AML-193 (cell line): ENCODE measurements at places on chromosomes 6 and 20.

DNA sequence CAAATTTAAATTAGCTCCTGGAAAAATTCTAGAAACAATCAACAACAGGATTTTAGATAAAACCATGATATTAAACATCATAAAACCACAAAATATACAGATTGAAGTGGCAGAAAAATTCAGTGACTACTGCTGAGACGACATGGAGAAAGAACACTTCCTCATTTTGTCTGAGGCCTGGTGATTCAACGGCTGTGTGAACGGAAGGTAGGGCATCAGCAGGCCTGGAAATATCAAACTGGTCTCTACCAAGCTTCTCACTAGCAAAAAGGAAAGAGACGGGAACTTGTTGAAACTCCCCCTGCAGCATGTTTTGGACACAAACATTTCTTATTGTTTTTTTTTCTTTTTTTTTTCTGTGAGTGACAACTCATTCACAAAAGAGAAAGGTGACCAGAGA lies 58.0 kb upstream of the AHI1 start:
- DNase-seq: peak; percentile 93

GRCh38 chr6:32436995-32437836 lies 2.5 kb upstream of the HLA-DRA start:
- DNase-seq: peak; percentile 89

DNA sequence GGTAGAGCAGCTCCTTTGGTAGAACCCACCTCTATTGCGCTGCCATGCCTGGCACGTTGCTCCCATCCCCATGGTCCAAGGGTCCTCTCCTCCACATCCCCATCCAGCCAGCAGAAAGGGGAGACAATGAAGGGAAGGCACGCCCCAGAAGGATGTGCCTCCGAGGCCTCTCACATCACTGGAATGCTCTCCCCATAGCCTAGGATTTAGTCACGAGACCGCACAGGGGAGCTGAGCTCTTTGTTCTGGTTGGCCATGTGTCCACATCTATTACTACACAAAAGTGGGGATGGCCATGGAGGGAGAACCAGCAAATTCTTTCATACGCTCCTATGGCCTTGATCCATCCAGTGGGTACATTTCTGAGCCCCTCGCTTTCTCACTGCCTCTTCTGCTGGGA lies 60.5 kb upstream of the SALL4 start:
- DNase-seq: no peak

DNA sequence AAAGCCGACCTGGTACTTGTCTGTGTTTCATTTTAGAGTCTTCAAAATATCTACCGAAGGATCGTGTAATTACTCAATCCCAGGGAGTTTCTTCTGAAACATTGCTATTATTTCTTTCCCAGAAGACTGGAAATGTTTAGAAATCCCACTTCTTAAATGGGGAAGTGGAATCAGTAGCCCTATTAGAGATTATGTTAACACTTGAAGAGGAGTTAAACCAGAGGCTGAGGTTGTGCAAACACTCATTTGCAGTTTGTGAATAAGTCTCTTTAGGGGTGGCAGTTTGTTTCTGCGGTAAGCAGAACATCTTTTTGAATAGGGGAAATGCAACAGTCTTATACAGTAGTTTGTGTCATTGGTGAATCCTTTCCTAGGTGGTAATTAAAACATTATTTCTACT lies 21.3 kb downstream of the DSP start:
- DNase-seq: peak; percentile 97

GRCh38 chr6:90993770-90994169 lies 406.9 kb upstream of the MAP3K7 start:
- no peak for DNase-seq

DNA sequence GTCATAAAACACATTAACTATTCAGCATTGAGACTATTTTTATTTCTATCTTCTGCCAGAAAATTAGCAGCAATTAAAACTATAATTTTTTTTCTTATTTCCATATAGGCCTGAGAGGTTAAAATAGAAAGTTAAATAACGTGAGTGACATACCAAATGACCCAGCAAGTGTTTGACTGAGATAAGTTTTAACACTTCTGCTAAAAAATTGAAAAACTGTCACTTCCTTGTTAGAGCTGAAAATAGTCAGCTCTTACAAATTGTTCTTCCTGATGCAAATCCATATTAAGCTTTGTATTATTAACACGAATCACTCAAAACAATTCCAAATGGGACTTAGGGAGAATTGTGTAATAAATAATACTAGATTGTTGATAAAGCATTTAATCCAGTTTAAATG lies 26.5 kb upstream of the STX11 start:
- peak; percentile 59 for DNase-seq

DNA sequence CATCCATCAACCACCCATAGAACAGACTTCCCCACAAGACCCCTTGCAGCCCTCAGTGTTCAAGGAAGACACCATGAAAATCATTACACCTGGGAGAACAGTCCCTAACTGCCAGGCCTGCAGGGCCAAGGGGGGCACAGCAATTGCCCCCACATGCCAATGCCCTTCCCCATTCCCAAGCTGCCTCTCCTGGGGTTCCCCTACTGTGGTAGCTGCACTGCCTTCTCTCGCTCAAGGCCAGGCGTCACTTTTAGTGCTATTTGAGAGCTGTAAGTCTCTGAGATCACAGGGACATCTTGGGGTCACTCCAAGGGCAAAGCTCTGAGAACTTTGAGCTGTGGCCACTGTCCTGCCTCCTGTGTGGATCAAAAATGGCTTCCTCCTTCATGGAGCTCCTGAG lies 6.0 kb upstream of the ACSS1 start:
- no peak for DNase-seq

DNA sequence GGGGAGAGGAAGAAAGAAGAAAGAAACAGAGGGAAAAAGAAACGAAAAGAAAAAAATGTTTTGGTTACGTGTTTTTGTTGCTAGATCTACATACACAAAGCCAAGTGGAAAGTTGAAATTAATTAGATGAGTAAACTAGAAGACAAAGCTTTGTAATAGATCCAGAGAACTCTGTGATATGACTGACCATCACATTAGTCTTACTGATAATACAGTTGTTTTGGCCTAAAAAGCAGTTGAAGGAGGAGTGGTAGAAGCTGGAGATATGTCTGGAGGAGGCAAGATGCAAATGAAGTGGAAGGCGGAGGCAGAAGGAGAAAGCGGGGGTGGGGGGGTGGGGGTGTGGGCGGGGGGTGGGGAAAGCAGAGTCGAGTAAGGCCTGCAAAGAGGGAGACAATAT lies 500.1 kb upstream of the ID4 start:
- DNase-seq: no peak

DNA sequence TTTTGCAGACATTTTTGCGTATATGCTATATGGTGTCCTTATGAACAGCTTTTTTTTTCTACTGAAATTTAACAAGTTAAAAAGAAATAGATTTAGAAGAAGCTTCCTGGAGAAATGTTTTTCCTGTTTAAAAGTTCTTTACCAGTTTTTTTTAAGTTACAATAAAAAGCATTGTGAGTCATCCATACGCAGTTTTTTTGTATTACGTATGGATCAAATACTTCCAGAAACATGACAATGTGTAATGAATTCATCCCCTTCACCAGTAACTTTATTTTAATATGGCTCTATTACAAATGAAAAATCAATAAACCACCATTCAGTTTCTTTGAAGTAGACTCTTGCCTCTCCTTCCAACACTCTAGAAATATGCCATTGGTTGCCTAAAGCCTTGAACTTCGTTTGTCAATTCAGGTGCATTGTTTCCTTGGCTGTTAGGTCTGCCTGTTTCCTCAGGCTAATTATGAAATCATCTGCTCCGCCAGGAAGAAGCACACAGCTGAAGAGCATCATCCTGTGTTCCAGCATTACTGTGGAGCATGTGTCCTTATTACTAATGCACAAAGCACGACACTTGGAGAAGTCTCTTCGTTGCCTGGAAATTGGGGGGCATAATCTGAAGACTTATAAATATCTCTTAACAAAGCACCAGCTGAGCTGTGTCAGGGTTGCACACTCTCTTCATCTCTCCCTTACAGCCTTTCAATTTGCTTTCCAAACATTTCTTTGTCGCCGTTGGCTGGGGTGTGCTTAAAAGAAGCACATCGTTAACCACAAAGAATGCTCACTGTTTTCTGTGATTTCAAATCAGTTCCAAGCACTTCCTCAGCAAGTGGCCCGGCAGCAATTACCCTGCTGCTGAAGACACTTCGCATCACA lies 9.6 kb downstream of the MOXD1 start:
- DNase-seq: no peak

DNA sequence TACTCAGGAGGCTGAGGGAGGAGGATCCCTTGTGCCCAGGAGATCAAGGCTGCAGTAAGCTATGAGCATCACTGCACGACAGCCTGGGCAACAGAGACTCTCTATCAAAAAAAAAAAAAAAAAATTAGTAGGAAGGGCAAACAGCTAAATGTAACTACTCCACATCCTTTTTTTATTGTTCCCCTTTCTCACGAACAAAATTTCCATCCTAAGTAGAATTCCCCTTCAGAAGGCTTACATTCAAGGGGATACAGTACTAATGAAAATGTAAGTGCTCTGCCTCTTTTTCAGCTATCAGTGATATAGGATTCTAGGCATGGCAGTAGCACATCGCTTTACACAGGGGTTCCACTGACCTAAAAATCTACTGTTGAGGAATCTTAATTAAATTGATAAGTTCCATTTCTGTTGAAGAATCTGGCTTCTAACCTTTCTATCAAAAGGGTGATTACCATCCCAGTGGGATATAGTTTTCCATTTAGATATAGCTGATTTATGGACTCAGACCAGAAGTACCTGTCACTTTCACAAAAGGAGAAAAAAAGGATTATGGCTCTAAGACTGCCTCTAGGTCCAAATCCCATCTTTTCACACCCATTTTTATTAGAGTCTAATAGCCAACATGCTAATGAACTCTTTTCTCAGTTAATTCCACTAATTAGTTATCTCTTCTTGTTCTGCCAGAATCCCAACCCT lies 2.6 kb downstream of the B4GALT5 start:
- no peak for DNase-seq

DNA sequence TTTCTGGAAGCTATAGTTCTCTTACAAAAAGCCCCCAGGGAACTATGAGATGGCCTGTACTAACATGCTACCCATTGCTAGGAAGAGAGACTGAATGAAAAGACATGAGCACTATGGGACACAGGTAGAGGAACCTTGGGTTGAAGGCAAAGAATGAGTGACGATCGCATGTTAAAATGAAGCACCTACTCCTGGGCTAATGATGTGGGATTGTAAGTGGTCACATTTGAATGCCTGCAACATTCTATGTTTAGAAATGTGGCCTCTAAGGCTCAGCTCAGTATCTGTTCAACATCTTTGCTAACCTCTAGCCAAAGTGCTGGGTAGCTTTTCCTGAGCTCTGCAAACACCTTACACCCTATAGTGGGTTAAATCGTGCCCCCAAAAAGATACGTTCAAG lies 5.2 kb upstream of the ZC3H12D start:
- no peak for DNase-seq

- DNase-seq: no peak
Measured at GRCh38 chr6:5514353-5514752, 253.0 kb downstream of the FARS2 start.

DNA sequence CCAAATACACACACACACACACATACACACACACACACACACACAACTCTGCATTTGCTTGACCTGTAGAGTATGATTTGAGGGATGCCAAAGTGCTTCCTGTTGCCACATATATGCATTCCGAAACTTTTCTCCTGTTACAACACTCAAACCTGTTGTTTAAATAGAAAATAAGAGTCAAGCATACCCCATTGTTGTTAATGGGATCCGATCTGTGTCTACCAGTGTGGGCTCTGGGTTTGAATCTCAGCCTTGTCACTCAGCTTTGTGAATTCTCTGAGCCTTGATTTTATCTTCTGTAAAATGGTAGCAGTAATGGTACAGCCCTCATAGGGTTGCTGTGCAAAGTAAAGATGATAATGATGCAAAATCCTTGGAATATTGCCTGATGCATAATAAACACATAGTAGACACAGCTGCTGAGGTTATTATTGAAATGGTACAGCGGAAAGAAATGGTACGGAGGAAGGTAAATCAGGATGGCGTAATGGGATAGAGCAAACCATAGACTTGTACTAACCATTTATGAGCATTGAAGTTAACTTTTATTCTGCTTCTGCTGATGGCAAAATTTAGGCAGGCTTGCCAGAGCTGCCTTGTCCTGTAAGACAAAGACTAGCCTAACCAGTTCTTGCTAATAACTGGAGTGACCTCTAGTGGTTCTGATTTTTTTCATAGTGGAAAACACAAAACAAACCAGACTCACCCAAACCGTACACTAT lies 113.5 kb upstream of the PHACTR1 start:
- peak; percentile 50 for DNase-seq

DNA sequence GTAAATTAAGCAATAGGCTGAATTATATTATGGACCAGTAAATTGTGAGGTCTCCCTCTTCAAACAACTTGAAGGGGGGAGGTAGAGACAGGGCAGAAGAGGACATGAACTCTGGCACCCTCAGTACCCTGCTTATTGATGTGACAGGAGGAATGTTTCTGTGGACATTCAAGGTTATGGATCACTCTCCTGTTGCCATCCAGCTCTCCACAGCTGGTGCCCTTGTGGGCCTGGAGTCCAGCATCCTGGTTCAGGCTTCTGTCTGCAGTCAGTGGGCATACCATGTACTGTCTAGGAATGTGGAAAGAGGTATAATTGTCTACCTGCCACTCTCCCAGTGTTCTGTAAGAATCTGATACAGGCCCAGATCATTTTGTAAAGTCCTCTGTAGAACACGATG lies 55.6 kb downstream of the FAM120B start:
- DNase-seq: no peak

- no peak for DNase-seq
Measured at GRCh38 chr6:3882866-3883265, 33.7 kb downstream of the FAM50B start.

DNA sequence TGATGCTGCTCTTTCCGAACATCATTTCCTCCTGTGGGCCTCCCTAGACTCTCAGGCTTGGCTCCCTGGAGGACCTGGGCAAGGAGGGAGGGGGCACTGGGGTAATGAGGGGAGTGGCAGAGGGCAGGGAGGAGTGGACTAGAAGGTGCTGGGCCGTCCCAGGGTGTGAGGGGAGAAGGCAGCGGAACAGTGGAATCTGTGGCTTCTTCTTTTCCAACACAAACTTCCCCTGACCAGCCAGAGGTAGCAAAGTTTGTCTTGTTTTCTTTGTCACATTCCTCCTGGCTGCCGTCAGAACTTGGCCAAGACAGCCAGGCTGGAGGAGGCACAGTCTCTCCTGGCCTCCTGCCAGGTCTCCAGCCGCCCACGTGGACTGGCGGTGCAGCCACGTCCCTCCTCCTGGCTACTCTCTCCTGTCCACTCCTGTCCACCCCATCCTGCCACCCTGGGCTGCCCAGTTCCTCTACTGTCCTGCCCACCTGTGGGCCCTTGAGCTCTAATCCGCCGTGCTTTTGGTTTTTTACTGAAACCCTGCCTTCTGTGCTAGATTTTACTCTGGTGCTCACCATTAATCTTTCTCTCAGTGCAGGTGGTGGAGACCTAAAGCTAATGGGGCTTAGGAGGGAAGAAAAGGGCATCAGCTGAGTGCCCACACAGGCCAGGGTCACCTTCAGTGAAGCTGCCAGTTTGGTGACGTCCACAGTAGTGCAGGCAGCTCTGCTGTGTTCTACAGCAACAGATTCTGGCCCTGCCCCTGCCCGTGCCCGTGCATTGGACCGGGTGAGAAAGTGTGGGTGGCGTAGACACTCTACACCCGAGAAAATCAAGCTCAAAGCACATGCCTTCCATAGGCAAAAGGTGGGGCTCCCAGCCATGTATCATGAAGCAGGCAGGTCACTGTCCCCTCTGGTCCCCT lies 2.8 kb upstream of the CDSN start:
- DNase-seq: no peak
